SK-MEL-5 (cell line): ENCODE measurements at places on chromosomes 3 and 15. TPM values are rescaled to one million over a fixed set of nuclear protein-coding genes. Genes with fewer than 3 reads are reported as not detected.

DNA sequence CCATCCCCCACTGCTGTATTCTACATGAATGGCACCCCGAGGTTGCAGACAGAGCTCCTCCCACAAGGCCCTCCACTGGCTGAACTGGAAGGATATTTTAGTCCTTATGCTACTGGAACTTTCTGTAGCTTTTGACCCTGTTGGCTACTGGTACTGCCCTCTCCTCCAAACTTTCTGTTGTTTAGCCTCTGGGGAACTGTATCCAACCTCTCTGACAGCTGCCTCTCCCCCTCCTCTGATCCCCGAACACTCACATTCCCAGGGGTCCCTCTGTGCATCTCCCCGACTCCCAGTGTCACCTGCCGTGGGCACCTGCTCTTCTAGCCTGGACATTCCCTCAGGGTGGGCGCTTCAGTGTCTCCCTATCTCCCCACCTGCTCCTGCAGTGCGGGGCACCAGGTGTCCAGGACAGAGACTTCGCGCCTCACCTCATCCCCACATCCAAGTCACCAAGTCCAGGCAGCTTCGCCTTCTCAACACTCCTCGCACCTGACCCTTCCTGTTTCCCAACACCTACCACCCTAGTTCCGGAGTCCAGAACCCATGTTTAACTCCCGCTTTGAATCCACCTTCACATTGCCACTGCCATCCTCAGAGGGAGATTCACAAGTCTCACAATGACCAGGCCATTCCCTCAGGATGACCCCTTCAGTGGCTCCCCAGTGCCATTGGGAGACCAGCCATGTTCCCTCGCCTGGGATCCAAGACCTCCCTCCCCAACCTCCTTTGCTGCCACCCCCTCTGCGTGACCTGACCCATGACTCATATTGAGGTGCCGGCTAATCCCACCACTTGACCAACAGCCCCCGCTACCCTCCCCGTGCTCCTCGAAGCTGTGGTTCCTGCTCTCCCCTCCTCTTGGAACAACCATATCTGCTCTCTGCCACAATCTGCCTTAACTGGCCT, 34.2 kb downstream of the BDH1 start:
- DNase-seq: no peak

DNA sequence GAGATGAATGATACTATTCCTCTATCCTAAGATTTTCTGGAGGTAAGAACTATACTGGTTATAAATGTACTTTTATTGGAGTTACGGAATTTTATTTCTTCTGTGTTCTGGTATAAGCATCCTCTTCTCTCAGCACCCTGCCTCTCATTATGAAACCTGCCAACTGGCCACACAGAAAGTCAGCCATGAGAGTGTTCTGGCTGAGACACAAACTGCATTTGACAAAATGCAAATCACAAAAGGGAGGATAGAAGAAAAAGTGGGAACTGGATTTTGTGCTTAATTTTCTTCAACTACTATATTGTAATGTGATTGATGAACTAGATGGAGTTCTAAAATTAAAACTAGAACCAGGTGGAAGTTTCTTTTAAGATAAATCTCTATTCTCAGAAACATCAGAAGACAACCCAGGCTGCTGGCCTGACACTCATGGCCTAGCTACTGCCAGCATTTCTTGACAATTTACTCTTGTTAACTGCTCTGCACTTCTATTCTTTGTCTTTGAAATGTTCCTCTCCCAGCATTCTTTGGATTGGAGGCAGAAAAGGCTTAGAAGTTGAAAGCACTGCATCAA, 143.1 kb downstream of the WDR76 start:
- DNase-seq: no peak

- no peak for DNase-seq
Measured at GRCh38 chr15:63231706-63232105, 42.3 kb downstream of the RAB8B start.

DNA sequence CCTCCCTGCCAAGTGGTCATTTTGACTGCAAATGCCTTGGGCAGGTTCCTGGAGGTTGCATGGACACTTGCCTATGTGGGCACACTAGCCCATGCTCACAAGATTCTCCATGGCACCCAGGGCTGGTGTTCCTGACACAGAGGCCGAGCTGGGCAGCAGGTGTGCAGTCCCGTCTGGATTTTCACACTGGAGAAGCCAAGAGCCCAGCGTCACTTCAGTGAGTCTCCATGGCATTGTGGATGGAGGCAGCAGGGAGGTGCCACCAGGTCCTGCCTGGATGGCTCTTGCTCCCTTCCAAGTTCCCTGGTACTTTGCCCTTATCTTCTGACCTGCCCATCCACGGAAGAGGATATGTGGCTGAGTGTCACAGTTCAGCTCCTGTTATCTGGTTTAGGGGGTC, 63.7 kb upstream of the PLCL2 start:
- DNase-seq: no peak

DNA sequence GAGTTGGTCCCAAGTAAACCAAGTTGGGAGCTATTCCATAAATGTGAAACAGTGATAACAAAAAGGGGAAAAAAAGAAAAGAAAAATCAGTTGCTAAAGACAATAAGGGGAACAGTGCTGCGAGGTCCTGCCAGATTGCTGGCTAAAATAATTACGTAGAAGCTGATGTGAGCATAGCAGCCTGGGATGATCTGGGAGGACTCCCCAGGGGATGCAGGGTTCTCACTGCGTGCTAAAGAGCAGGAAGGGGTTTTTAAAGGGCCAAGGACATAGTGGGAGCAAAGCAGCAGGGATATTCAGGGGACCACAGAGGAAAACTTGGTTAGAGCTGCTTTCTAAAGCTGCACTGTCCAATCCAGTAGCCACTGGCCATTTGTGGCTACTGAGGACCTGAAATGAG, 133.0 kb upstream of the UMPS start:
- no peak for DNase-seq

DNA sequence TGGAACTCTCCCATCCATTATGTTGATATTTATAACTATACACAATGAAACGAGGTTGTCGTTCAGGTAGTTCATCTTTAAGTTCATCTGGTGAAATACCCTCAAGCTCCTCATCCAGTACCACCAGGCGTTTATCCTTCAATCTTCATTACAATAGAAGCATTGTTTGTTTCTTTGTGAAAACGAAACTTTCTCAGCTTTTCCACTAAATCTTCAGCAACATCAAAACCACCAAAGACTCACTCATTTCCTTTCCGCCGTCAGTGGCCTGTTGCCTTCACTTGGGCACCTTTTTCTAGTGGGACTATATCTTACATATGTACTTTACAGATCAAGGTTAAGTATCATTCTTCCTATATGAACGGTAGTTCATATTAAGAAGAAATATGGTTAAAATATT, 44.1 kb upstream of the TFG start:
- DNase-seq: peak; percentile 65

DNA sequence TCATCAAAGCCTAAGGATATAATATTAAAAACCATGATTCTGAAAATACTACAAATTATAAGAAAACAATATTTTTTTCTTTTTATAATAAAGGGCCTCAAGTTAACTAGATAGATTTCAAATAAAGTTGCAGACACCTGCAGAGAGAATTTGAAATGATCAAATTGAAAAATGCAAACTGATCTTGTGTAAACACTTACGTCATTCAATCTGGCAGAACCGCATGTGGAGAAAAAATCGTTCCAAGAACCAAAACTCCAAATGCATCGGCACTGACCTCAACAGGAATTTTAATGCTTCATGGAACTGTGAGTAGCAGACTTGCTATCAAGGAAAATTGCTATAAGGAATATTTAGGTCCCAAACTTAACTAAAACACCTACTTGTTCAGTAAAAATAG, 17.2 kb downstream of the CPA3 start:
- DNase-seq: no peak

GRCh38 chr3:24520976-24521419, 26.3 kb upstream of the THRB start:
- no peak for DNase-seq

DNA sequence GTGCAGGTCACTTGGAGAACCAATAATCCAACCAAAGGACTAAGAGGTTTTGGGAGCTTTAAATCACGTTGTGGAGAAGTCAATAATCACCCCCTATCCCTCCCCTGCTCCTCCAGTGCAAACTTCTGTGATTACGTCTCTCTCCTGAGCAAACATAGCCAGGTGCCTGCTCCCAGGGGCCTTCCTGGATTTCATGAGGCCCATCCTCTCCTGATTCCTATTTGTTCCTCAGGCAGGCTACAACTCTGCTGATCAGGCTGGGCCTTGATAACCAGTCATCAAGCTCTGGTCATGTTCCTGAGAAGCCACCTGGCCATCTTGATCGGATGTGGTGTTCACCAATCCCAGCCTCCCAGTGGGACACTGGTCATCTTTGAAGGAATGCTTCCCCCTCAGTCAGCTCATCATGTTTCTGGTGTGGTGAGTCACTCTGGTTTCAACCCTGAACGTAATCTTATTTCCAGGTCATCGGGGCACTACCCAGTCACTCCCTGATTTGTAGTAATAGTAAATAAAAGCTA, 2.9 kb upstream of the ZNF710 start:
- DNase-seq: no peak

- DNase-seq: no peak
Measured at GRCh38 chr3:29758434-29759322, 477.8 kb downstream of the RBMS3 start.

- no peak for DNase-seq
Measured at GRCh38 chr3:68360492-68360891, 571.9 kb downstream of the TAFA4 start.

GRCh38 chr15:76340803-76341365, 4.3 kb downstream of the ISL2 start:
- peak; percentile 26 for DNase-seq

DNA sequence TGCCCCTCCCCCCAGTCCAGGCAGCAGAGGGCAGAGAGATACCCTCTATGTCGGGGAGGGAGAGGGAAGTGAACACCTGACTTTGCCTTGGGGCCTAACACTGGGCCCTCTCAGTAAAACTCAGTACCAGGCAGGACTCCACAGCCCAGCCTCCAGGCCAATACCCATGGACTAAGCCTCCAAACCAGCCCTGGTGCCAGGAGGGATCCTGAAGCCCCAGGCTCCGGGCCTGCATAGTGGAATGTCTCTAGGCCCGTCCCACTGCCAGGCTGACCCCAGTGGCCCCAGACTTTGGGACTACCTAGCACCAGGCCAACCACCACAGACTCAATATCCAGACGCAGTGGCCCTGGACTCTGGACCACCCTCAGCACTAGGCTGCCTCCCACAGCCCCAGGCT, 46.6 kb downstream of the CRYGS start:
- DNase-seq: no peak

DNA sequence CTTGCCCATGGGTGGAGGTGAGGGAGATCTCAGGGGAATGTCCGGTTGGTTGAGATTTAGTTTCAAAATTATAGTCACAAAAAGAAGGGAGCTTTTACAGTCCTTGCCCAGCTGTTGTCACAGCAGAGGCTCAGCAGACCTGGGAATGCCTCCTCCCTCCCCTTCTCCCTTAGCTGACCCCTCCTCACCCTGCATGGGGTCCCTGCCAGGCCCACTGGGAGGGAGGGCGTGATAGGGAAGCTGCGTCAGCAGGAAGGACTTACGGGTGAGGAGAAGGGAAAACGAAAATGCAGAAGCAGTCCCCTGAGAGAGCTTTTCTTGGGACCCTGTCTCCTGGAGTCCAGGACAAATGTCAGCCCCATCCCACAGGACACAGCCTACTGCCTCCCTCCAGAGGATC, 18.9 kb downstream of the SCN5A start:
- DNase-seq: no peak

DNA sequence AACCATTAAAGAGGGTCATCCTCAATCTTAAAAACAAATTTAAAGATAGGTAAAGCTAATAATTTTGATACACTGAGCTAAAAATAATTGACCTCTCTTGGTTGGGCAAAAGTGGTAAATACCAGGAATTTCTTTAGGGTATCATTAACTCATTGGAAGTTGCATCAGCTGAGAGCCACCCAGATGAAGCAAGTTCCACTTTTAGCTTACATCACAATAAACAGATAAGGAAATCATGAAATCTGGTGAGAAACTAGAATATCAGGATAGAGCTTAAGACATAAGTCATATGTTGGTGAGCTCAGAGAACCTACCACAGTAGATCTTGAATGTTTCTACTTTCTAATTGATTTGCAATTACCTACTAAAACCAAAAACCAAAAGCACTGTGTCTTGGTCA, 97.4 kb upstream of the SLC2A2 start:
- DNase-seq: no peak

GRCh38 chr3:107209302-107209990, 167.8 kb upstream of the CCDC54 start:
- no peak for DNase-seq

DNA sequence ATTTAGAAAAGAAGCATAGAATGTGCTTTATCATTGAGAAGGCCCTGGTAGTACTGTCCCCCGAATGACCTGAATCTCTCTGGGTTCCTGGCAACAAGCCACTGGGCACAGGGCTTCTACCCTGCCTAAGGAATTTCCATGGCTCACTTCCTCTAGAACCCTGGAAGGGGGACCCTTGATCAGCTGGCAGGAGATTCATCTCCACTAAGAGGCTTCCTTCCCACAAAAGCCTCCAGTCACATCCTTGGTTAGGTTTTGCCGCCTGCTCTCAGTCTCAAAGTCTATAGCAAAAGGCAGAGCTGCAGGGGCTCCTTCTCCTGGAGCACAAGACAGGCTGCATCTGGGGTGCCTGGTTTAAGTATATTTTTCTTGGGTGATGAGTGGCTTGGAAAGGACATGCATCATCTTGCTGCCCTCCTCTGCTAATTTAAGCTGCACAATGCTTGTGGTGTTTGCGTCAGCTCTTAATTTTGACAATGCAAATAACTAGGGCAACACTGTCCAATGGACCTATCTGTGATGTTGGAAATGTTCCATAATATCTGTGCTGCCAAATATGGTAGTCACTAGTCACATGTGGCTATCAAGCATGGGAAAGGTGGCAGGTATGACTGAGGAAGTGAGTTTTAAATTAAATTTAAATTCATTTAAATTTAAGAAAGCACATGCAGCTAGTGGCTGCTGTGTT, 33.4 kb upstream of the RARRES1 start:
- no peak for DNase-seq

DNA sequence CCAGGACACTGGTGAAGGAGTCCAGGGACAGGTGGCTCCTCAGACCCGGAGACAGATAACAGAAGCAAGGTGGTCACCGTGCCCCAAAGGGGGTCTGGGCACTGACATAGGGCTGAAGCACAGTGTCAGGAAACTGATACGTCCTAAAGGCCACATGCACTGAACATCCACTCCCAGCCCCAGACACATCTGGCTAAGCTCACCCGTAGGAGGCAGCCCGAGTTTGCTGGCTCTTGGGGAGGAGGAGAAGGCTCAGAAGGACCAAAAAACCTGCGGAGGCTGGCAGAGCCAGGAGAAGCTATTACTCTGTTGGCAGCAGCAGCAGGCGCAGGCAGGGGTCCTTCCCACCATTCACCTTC, 1.2 kb downstream of the CACNA2D2 start:
- no peak for DNase-seq

GRCh38 chr3:170751083-170751898, 118.7 kb downstream of the RPL22L1 start:
- DNase-seq: peak; percentile 86

- no peak for DNase-seq
Measured at GRCh38 chr3:134028486-134029255, 1.1 kb downstream of the SLCO2A1 start.

Gene ERICH6
- not detected in 2 replicates for total RNA-seq

Gene ACP3
- total RNA-seq: 0.26 TPM in 1 of 2 replicates, not detected in the other

Gene FBXO40
- total RNA-seq: 0.05 and 0.08 TPM in 2 replicates

Gene CADM2
- not detected in 2 replicates for total RNA-seq

Gene WDR93
- total RNA-seq: 0.19 TPM in 1 of 2 replicates, not detected in the other

Gene P4HTM
- not detected in 2 replicates for total RNA-seq

Gene SI
- not detected in 2 replicates for total RNA-seq

Gene ETV5
- 167 and 177 TPM in 2 replicates for total RNA-seq

Gene DZIP1L
- total RNA-seq: 24.3 and 27.4 TPM in 2 replicates

Gene PPP1R2
- total RNA-seq: 51.6 and 99.2 TPM in 2 replicates
